Stimulated activated CD4-positive, alpha-beta T cell treated with anti-CD3 and anti-CD28 coated beads, Interleukin-2, amount 100 ng/mL, for 4 hours (primary cell): ENCODE measurements at places on chromosomes 4 and X.

DNA sequence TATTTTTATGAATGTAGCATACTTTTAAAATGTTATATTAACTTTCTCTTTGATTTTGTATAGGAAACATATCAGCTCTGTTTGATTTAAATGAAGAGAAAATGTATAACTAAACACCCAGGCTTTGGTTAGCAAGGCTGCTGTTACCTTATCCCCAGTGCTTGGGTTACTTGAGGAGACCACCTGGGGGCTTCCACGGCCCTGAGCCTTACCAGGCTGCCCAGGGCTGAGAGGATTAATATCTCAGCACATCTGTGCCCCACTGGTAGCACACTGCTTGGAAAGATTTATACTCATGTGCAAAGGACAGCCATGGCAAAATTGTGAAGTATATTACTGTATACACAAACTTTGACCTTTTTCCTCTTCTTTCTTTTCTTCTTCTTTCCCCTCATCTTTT, 752.9 kb downstream of the RAPGEF2 start:
- DNase-seq: no peak

DNA sequence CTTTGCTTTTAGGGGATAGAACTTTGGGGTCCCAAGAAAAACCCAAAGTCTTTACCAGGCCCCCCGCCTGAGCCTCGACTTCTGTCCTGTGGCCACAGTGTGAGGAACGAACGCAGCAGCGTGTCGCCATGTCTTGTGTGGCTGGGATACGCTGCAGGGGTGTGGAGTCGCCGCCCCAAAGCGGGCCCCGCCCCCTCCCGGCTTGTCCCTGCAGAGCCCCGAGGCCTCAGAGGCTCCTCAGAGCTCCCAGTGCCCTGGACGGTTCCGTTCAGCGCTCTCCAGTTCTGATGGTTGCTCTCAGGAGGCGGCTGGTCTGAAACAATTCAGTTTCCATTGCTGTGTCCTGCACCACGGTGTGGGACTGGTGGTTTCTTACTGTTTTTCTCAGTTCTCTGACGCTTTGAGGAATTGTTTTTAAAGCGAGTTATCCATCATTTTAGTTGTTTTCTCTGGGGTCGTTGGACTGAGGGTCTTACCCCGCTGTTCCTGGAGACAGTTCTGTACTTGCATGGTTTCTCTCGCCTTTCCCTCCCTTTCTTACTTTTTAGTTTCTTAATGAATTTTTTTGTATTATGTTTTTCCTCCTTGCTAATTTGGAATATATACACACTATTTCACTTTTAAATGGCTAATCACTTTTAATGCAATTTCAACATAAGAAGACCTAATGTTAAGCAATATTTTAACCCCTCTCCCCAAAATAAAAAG, 1.6 kb upstream of the IDUA start:
- peak; percentile 63 for DNase-seq

DNA sequence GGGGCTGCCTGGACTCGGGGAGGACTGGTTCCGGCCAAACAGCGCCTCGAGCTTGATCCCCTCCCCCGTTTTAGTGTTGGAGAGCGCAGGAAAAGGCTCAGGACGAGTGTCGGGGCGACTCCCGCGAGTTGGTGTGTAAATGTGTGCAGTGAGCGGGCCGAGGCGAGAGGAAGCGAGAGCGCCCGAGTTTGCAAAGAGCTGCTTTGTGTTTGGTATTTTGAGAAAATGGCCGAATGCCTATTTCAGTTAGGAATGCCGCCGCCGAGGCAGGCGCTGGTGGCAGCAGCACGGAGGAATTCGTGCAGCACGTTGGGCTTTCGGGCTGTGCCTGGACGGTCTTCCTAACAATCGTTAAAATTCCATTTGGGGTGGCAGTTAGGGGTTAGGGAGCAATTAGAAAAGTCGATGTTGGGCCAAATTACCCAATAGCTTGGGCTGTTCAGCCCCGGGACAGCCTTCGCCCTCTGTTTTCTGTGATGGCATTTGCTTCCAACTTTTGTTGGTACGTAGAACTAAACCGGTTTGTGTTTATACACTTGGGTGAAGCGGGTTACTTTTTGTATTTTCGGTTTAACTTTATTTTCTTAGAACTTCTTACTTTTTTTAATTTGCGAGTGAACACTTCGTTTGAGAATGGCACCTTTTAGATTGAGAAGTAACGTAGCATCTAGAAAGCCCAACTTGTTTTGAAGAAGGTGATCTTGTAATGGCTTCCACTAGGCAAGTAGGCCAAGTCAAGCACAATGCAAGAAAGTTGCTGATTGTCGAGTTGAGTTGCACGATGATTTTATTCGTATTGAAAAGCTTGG, 1.6 kb downstream of the REST start:
- no peak for DNase-seq

- DNase-seq: no peak
Measured at GRCh38 chrX:43813319-43813718, 68.9 kb downstream of the MAOB start.

DNA sequence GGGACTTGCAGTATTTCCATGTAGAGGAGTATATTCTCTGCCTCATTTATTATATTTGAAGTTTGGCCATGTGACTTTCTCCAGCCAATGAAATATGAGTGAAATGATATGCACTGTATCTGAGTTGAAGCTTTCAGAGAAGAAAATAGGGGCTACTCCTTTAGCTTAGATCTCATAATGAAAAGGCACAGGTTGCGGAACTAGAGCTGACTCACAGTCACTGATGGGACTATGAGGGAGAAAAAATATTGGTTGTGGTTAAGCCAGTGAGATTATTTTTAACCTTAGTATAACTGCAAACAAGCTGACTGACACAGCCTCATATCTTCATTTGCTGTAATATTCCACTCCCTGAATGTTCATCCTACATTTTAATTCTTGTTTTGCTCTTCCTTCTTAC, 1104.3 kb downstream of the RPA4 start:
- DNase-seq: no peak

- no peak for DNase-seq
Measured at GRCh38 chrX:11629593-11630211, 36.0 kb downstream of the ARHGAP6 start.

- no peak for DNase-seq
Measured at GRCh38 chr4:159352609-159353008, 249.7 kb downstream of the RAPGEF2 start.

DNA sequence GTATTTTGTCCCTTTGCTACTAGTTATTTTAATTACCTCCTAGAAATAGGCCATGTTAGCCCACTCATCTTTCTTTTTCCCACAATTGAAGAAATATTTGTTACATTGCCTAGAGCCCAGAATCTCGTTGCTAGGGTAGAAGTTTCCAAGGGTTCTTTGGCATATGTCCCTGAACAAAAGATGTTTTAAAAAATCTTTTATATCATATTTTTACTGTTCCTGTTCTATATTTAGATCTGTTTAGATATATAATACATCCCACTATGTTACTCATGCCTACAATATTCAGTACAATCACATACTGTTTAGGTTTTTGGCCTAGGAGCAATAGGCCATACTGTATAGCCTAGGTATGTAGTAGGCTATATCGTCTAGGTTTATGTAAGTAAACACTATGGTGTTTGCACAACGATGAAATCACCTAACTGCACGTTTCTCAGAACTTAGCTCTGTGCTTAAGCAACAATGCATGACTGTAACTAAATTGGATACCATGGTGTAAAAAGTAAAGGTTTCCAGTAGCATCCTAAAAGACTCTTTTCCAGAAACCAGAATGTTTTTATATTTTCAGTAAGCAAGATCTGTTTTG, 236.0 kb upstream of the SLIT2 start:
- DNase-seq: no peak

- no peak for DNase-seq
Measured at GRCh38 chrX:107577933-107578332, 50.4 kb upstream of the PRPS1 start.

DNA sequence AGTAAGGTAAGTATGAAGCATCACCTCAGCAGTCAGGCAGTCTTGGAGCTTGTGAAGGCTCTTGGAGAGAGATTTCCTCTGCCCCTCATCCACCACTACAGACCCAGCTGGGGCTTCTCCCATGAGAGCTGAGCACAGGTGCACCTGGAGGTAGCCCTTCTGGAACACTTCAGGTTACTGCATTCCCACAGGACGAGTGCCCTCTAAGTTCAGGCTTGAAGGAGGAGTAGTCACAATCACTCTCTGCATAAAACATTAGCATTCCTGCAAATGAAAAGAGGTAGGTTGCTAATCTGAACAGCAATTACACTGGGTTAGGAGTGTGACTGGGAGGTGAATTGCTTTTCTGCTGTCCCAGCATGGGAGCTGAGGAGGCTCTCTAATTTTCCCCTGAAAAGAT, 308.8 kb downstream of the TEX13C start:
- DNase-seq: no peak

DNA sequence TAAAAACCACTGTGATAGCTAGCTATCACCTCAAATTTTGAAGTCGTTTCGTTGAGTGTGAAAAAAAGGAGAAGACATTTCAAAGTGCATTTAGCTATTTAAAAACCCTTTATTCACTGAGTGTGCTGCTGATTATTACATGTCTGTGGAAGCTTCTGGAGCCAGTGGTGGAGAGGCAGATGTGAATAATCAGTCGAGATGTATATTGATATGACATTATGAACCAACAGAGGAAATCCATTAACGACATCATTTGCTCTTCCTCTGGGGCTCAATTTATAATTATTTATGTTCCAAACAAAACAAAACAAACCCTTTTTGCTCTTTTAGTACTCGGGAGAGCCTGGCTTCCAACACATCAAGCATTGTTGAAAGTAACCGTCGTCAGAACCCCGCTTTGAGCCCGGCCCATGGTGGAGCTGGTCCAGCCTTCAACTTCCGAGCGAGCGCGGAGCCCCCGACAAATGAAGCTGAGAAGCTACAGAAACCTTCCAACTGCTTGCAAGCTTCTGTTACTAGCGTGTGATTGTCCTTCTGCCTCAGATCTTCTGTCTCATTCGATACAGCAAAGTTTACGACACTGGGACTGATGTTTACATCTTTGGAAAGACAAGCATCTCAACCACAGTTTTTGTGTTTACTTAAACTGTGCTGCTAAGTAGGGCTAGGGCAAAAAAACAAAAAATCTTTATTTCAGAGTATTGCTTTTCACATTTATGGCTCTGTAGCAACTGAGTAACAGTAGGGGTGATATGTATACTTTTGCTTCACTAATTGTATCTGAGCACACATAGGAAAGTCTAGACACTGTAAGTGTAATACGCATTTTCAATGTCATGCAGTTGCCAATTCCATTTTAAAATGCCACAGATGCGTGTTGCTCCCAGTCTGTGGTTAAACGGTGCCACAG, 111.9 kb downstream of the STOX2 start:
- DNase-seq: no peak

GRCh38 chr4:112731715-112732114, 94.8 kb downstream of the LARP7 start:
- no peak for DNase-seq
